Activated CD4-positive, alpha-beta T cell treated with anti-CD3 and anti-CD28 coated beads, Interleukin-2, amount 50 U/mL, for 1 hour (primary cell): ENCODE measurements at places on chromosomes 16 and 17.
A peak's percentile ranks its signal among the peaks of the same experiment; 100 is the strongest.

- no peak for DNase-seq
Observed at GRCh38 chr17:9928601-9929333, 23.7 kb upstream of the RCVRN start.

- DNase-seq: no peak
Observed at GRCh38 chr16:9755081-9755480, 427.1 kb downstream of the GRIN2A start.

DNA sequence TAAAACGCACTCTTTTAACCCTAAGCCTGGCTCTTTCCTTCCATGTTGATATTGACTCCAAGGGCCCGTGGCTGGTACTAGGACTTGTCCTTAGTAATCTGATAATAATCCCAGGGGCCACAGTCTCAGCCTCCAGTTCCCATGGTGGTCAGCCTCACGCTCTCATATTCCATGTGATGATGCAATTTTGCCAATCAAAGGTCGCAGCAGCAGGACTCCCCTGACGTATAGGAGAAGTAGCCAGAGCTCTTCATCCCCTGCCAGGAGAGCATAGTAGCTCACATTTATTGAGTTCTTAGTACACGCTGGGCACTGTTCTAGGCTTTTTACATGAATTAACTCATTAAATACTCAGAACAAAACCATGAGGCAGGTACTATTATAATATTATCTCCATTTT, 42.4 kb downstream of the CD300LF start:
- DNase-seq: no peak

GRCh38 chr17:39581759-39582085, 26.0 kb downstream of the NEUROD2 start:
- no peak for DNase-seq

DNA sequence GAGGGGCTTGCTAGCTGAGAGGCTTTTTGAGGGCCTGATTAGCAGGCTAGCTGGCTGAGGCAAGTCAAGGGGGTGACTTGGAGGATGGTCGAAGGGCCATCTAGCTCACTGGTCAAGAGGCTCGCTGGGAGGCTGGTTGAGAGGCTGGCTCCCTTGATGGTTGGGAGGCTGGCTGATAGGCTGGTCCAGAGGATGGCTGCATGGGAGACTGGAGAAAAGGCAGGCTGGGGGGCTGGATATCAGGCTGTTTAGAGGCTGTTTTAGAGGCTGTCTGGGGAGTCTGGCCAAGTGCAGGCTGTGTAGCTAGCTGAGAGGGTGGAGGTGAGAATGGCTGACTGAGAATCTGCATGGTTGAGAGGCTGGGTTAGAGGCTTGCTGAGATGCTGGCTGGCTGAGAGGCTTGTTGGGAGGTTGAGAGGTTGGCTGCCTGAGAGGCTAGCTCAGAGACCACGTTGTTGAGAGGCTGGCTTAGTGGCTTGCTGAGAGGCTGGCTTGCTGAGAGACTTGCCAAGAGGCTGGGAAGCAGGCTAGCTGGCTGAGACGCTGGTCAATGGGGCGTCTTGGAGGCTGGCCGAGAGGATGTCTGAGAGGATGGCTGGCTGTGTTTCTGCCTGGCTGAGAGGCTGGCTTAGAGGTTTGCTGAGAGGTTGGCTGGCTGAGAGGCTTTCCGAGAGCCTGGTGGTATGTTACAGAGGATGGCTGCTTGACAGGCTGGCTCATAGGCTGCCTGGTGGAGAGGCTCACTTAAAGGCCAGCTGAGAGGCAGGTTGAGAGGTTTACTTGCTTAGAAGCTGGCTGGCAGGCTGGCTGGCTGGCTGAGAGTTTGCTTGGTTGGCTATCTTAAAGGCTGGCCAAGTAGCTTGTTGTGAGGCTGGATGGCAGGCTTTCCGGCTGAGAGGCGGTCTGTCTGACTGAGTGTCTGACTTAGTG, 36.6 kb upstream of the ACSM2B start:
- DNase-seq: no peak

DNA sequence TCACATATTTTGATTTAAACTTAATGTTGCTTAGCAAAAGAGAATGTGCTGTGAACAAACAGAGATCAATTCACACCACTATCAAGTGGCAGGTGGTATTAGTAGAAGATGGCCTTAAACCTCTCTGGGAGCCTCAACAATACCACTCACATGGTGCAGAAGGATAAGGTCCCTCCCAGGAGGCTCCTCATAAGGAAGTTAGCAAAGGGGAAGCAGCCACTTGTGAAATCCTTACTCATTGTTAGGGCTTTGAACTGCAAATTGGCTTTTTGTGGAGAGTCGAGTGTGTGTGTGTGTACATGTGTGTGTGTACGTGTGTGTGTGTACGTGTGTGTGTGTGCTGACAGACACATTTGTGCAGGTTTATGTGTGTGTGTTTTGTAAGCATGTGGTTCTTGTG, 48.9 kb upstream of the ASIC2 start:
- no peak for DNase-seq

DNA sequence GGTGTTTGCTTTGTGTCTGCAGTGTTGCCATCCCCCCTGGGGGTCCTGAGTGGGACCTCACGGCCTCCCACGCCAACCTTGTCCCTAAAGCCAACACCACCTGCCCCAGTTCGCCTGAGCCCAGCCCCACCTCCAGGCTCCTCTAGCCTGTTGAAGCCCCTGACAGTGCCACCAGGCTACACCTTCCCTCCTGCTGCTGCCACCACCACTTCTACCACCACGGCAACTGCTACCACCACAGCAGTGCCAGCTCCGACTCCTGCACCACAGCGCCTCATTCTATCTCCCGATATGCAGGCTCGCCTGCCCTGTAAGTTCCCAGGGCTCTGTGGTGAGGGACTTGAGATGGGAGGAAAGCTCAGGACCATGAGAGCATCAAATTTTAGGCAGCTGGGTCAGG, 22.2 kb downstream of the SRCAP start:
- no peak for DNase-seq

- no peak for DNase-seq
Observed at GRCh38 chr17:560432-560873, 154.2 kb downstream of the VPS53 start.

DNA sequence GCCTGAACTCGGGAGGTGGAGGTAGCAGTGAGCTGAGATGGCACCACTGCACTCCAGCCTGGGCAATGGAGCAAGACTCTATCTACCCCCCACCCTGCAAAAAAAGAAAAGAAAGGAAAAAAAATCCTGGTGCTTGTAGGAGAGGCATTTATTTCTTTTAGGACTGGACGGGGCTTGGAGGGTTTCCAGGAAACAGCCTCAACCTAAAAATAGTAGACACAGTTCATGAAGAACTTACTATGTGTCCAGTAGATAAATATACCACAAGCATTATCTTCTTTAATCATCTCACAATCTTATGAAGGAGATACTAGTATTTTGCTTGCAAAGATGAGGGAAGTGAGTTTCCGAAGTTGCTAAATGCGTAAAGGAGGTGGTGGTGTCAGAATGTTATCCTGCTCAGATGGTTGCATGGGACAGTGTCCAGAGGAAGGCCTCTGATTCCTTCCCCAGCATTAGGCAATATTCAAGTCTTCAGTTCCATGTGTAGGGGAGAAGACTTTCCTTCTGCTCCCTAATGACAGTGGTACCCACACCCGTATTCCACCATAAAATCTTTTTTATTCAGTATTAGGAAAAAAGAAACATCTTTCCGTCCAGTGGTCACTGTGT, 263.2 kb downstream of the WWOX start:
- no peak for DNase-seq

- DNase-seq: no peak
Observed at GRCh38 chr17:80612997-80613731, 68.5 kb downstream of the RPTOR start.

DNA sequence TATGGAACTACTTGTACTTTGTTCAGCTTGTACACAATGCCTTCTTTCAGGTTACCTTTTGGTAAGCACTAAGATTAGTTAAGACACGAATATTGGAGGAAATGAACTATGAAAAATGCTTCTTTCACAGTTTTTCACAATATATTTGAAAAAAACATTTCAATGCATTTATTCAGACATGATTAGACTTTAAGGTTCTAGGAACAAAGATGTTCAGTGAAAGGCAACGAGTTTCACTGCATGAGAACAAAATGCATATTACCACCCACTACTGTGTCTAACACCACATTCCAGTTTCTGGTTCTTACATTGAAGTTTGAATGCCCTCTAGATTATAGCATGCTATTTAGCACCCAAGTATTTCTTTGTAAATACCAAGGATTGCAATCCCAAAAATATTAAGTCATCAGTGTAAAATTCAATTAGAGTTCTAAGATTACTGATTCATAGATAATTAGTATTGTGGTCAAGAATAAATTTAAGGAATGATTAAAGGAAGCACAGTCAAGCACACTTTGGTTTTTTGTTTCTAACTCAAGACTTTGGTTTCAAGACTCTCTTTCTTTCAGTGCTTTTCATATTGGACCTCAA, 261.7 kb downstream of the CEP112 start:
- DNase-seq: no peak

DNA sequence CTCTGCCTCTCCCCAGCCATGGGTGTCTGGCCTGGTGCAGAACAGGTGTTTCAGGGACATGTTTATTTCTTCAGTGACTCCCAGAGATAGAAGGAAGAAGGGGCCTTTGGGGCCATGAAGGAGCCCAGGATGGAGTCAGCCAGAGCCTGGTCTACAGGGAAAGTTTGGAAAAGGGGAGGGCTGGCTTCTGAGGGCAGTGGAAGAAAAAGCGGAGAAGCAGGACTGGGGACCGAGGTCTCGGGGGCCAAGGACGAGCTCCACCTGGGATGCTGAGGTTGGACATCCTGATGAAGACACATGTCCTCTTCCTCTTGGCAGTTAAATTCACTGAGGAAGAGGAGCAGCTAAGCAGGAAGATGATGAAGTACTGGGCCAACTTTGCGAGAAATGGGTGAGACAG, 7.7 kb downstream of the CES2 start:
- no peak for DNase-seq

DNA sequence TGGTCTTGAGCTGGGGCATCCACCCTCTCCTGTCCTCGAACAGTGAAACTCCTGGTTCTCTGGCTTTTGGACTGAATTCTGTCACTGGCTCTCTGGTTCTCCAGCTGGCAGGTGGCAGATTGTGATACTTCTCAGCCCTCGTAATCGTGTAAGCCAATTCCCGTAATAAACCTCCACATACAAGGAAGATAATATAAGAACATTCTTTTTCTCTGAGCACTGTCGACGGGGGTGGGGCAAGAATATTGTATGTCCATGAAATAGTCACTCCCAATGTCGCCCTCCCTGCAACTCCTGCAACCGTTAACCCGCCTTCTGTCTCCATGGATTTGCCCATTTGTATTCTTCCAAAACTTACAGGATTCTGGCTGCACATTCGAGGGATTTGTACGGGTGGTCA, 39.2 kb upstream of the RPH3AL start:
- DNase-seq: no peak

DNA sequence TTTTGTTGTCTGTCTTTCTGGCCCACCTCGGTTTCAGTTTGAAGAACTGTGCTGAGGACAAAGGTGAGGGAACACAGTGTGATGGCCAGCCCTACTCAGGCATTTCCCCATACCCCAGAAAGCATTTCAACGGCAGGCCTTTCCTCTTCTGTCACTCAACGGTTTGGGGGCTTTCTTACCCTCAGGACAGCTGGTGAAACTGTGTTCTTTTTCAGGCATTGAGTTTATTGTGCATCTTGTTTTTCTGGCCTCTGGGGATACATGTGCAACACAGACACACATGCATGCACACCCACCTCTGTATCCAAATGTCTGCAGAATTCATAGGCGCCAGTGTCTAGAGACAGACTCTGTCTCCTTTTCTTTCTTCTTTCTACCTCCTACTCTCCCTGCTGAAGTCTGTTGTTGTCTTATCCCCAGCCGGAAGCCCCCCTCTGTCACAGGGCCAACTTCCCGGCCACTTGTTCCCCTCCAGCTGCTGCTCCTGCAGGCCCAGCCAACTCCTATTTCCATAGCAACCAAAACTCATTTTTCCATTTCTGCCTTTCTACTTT, 17.0 kb downstream of the CHD9 start:
- no peak for DNase-seq

DNA sequence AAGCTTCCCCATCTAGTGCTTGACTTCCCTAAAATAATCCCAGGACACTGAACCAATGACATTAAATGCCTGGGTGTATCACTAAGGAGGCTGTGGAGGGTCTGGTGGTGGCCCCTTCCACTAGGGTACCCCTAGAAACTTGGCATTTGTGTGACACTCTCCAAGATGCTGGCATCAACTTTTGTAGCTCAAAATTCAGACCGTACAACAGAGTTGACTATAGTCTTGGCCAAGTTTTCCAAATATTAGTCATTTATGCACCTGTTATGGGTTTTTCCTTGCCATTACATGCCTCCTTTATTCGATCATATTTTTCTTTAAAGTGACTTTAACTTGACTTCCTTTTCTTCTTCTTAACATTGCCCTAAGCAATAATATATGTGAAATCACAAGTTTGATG, 124.8 kb upstream of the CACNG3 start:
- DNase-seq: no peak

DNA sequence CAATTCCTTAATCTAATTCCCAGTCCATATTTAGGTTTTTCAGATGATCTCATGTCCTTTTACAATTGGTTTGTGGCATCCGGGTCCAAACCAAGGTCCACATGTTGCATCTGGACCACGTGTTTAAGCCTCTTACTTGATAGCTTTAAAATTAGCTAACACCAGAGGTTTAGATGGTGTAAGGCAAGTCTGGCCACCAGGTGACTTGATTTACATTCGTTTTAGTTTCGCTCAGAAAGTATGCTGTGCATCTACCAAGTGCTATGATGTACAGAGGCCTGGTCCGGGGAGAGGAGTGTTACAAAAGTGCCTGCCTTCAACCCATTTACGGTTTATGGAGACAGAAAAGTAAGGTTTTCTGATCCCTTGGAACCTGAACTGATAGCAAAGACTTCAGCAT, 878 bp upstream of the DNAJA2 start:
- peak; percentile 8 for DNase-seq

DNA sequence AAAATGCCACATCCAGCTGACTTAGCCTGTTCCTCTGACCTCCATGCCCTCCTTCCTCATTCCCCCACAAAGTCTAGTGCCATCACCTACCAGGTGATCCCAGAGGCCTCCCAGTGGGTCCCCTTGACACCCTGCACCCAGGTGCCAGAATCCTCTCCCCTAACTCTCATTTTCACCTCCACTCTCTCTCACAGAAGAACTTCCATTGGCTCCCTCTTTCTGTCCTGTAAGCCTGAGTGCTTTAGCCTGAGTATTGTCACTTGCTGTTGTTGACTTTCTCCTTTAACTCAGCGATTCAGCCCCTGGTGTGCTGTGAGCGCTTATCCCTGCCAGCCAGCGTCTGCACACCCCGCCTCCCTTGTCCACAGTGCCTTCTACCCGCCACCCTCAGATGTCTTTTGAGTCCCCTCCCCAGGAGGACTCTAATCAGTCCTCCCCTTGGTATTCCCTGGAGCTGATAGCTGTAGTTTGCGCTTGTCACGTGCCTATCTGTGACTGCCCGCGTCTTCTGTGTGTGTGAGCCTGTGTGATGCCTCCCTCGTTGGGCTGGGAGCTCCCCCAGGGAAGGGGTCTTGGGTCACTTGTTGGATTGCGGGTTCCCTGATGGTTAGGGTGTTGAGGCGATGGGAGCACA, 31.9 kb downstream of the ARHGAP23 start:
- DNase-seq: no peak

GRCh38 chr17:35519906-35520442, 17.5 kb downstream of the SLFN12L start:
- DNase-seq: no peak

GRCh38 chr16:47461598-47462266, 601 bp downstream of the PHKB start:
- no peak for DNase-seq

GRCh38 chr17:66492561-66493005, 190.2 kb downstream of the PRKCA start:
- DNase-seq: no peak
